ENCODE measurements at places on chromosomes 2 and 18.

DNA sequence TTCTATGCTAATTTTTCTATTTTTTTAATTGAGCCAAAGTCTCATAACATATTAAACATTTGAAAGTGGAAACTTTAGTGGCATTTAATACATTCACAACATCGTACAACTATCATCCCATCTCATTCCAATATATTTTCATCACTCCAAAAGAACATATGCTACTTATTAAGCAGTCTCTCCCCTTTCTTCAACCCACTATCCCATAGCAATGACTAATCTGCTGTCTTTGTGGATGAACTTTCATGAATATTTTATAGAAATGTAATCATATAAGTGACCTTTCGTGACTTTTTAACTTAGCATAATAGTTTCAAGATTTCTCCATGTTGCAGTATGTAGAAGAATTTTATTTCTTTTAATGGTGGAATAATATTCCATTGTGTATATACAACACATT is 90.3 kb downstream of the CCDC178 start:
- no peak for DNase-seq

GRCh38 chr2:79294994-79295393 is 135.4 kb upstream of the REG3A start:
- no peak for DNase-seq

DNA sequence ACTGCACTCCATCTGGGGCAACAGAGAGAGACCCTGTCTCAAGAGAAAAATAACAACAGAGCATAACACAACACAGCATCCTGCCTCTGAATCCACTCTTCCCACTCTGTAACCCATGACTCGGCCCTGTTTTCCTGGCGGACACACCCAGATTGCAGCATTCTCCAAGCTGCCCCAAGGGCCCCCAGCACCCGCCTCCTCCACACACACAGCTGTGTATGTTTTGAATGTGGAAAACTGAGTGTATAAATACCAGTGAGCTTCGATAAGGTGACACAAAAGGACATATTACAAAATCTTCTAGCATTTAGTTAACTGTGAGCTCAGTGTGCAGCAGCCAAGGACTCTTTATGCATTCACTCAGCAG is 13.0 kb downstream of the IMPA2 start:
- DNase-seq: peak; percentile 66

GRCh38 chr2:64017811-64018700 is 1.2 kb downstream of the VPS54 start:
- DNase-seq: peak; percentile 38

DNA sequence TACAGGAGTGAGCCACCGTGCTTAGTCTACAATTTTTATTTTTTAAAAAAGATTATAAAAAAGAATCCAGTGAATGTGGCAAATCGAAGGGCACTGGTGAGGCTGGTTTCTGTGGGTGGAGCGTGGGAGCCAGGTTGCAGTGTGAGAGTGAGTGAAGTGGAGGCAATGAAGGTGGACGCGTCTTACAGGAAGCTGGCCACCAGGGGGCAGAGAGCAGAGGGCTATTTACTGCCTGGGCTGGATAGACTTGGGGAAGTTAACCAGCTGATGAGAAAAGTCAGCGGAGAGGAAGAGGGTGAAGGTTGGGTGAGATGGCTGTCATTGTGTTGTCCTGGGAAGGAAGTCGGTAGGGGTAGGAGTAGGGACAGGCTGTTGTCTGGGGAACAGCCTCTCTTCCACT is 6.8 kb downstream of the SCTR start:
- peak; percentile 29 for DNase-seq
